ENCODE measurements at places on chromosomes 13 and 19. TPM values are rescaled to one million over a fixed set of nuclear protein-coding genes. Genes with fewer than 3 reads are reported as not detected.

Gene JAK3
- 1.7 TPM for polyA plus RNA-seq

DNA sequence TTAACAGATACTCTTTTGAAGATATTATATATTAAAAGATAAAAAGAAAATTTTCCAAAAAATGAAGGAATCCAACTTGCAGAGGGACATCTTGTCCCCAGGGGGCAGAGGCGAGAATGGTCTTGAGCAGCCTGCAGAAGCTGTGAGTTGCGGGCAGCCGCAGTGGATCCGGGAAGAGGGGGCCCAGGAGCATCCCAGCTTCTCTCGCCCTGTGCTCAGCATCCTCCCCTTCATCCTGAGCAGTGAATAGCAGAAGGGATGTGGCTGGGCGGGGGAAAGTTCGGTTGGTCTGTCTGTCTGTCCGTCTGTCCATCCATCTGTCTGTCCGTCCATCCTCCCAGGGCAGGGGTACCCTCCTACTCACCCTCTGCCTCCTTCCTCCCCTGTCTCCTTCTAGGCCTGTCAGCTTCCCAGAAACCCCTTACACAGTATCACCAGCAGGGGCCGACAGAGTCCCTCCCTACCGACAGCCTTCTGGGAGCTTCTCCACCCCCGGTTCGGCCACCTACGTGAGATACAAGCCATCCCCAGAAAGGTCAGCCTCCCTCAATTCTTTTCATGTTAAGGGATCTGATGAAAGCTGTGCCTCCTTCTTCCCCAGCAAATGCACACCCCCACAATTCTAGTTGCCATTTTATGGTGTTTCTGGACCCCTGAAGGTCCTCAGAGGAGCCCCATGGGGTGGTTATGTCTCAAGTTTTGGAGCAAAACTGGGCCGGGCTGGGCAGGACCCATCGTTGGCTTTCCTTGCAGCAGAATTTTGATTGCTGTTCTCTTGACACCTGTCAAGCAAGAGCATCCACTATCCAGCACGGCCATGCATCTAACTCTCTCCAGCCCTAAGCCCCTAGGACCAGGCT lies 81.6 kb downstream of the DPF1 start:
- DNase-seq, result peak; percentile 62
- H3K4me1 ChIP-seq, result no peaks in the 10 kb centered on the region
- H3K36me3 ChIP-seq, result peaks cover 1% of the 10 kb centered on the region
- H3K27me3 ChIP-seq, result no peaks in the 10 kb centered on the region
- H3K4me3 ChIP-seq, result no peak overlapping the region
- H3K27ac ChIP-seq, result no peak overlapping the region

Gene SOX1
- not detected for polyA plus RNA-seq

Gene ERICH4
- polyA plus RNA-seq, result not detected

Gene ZNF766
- 3.5 TPM for polyA plus RNA-seq

DNA sequence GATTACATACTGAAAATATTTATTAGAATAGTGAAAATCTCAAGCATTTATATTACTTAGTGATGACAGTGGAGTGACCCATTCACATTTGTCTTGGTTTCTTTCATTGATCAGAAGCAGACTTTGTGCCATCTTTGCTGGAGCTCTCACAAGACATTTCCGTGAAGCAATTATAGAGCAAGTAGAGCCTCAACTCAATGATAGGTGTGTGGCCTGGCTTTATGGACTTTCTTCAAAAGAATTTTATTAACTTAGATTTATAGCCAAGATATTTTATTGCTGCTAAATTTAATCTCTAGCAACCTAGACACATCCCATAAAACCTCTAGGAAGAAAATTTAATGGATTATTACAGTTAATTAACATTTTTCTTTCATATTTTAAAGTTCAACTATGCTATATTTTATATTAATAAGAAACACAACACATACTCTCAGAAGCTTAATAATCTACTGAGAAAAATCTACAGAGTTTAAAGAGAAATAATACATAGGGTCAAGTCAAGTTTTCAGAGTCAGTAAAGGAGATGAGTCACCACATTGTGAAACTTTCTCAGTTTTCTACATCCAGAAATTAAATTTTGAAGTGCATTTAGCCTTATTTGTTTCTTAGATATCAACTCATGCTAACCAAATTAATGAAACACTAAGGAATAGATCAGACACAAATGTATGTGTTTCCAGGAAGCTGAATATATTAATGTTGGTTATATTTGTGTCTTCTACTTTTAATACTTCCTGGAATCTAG lies 160.5 kb downstream of the LACC1 start:
- H3K4me1 ChIP-seq, result no peaks in the 10 kb centered on the region
- no peak overlapping the region for H3K4me3 ChIP-seq
- no peak overlapping the region for H3K27ac ChIP-seq
- H3K36me3 ChIP-seq, result no peaks in the 10 kb centered on the region

- no peak overlapping the region for H3K4me3 ChIP-seq
- no peak for DNase-seq
- no peaks in the 10 kb centered on the region for H3K36me3 ChIP-seq
- H3K27ac ChIP-seq, result no peak overlapping the region
- H3K4me1 ChIP-seq, result no peaks in the 10 kb centered on the region
Measured at GRCh38 chr13:89900104-89900765, 1447.3 kb upstream of the MIR17HG start.

DNA sequence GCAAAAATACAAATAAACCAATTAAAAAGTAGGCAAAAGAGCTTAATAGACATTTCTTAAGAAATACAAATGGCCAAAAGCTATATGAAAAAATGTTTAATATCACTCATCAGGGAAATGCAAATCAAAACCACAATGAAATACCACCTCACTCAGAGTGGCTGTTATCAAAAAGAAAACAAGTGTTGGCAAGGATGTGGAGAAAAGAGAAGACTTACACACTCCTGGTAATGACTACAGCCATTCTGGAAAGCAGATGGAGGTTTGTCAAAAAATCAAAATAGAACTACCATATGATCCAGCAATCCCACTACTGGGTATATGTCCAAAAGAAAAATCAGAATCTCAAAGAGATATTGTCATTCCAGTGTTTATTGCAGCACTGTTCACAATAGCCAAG lies 223.5 kb upstream of the SLC10A2 start:
- H3K27me3 ChIP-seq, result no peaks in the 10 kb centered on the region
- no peak overlapping the region for H3K4me3 ChIP-seq
- no peak for DNase-seq
- H3K27ac ChIP-seq, result no peak overlapping the region
- H3K36me3 ChIP-seq, result no peaks in the 10 kb centered on the region

DNA sequence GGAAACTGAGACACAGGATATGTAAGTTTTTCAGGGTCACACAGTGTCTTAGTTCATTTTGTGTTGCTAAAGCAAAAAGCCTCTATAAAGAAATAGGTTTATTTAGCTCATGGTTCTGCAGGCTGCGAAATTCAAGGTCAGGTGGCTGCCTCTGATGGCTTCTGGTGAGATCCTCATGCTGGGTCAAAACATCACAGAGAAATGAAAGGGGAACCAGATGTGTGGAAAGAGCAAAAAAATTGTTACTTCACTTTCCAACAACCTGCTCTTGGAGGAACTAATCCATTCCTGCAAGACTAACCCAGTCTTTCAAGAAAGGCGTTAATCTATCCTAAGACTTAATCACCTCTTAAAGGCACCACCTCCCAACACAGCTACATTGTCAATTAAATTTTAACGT lies 64.2 kb upstream of the UBL3 start:
- peaks cover 3% of the 10 kb centered on the region for H3K4me1 ChIP-seq
- H3K36me3 ChIP-seq, result no peaks in the 10 kb centered on the region
- H3K27ac ChIP-seq, result no peak overlapping the region
- no peaks in the 10 kb centered on the region for H3K27me3 ChIP-seq

GRCh38 chr19:47581605-47582319 lies 8.8 kb upstream of the ZNF541 start:
- no peaks in the 10 kb centered on the region for H3K36me3 ChIP-seq
- H3K4me1 ChIP-seq, result no peaks in the 10 kb centered on the region
- no peak overlapping the region for H3K4me3 ChIP-seq
- H3K27me3 ChIP-seq, result no peaks in the 10 kb centered on the region
- no peak for DNase-seq
- H3K27ac ChIP-seq, result no peak overlapping the region

DNA sequence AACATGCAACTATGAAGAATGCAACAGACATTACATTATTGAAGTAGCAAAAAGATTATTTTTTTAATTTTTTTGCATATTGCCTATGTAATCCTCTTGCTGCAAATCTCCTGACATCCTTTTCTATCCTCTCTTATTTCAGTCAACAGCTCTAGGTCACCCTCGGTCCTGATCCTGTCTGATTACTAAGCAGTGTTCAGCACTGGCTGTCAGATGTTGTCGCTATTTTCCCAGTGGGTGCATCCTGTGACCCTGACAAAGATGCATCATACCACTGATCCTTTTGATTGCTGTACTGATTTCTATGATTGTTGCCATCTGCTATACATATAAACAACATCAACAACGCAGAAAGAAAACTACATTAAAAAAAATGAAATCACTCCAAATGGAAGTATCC lies 443.7 kb upstream of the PRR20A start:
- no peak overlapping the region for H3K4me3 ChIP-seq
- H3K36me3 ChIP-seq, result no peaks in the 10 kb centered on the region
- no peaks in the 10 kb centered on the region for H3K4me1 ChIP-seq
- no peaks in the 10 kb centered on the region for H3K27me3 ChIP-seq
- no peak overlapping the region for H3K27ac ChIP-seq

GRCh38 chr19:383040-383439 lies 25.9 kb downstream of the C2CD4C start:
- no peak for DNase-seq
- H3K36me3 ChIP-seq, result no peaks in the 10 kb centered on the region
- peaks cover 6% of the 10 kb centered on the region for H3K27me3 ChIP-seq

Gene DIRAS1
- not detected for polyA plus RNA-seq

Gene TMEM145
- not detected for polyA plus RNA-seq

Gene PSG6
- polyA plus RNA-seq, result not detected

Gene TM9SF2
- polyA plus RNA-seq, result 92.9 TPM

- H3K36me3 ChIP-seq, result no peaks in the 10 kb centered on the region
- H3K4me1 ChIP-seq, result no peaks in the 10 kb centered on the region
- no peak for DNase-seq
- no peak overlapping the region for H3K4me3 ChIP-seq
- no peak overlapping the region for H3K27ac ChIP-seq
Measured at GRCh38 chr13:45055198-45055901, 65.0 kb upstream of the GTF2F2 start.

Gene ZNF835
- 0.35 TPM for polyA plus RNA-seq

Gene PRR36
- polyA plus RNA-seq, result 0.03 TPM

Gene NCAN
- polyA plus RNA-seq, result 0.06 TPM

- DNase-seq, result no peak
- no peak overlapping the region for H3K4me3 ChIP-seq
- no peak overlapping the region for H3K27ac ChIP-seq
- peaks cover 10% of the 10 kb centered on the region for H3K4me1 ChIP-seq
- H3K36me3 ChIP-seq, result no peaks in the 10 kb centered on the region
Measured at GRCh38 chr13:94706101-94706842, 6.1 kb downstream of the SOX21 start.

Gene ZNF568
- 1.4 TPM for polyA plus RNA-seq

GRCh38 chr19:56071151-56071550 lies 49.9 kb downstream of the ZNF787 start:
- peak overlapping the region; percentile 35 for H3K27ac ChIP-seq
- H3K36me3 ChIP-seq, result no peaks in the 10 kb centered on the region
- peaks cover 3% of the 10 kb centered on the region for H3K4me1 ChIP-seq

GRCh38 chr19:18230941-18231734 lies 4.9 kb upstream of the PDE4C start:
- H3K36me3 ChIP-seq, result no peaks in the 10 kb centered on the region
- no peak overlapping the region for H3K4me3 ChIP-seq
- no peaks in the 10 kb centered on the region for H3K27me3 ChIP-seq

Gene IZUMO4
- 1.4 TPM for polyA plus RNA-seq

- no peak for DNase-seq
- H3K27me3 ChIP-seq, result peaks cover 2% of the 10 kb centered on the region
- H3K27ac ChIP-seq, result no peak overlapping the region
- H3K4me3 ChIP-seq, result no peak overlapping the region
Measured at GRCh38 chr13:96082640-96083039, 7.3 kb upstream of the HS6ST3 start.

GRCh38 chr13:112619730-112620631 lies 32.0 kb upstream of the TUBGCP3 start:
- H3K36me3 ChIP-seq, result no peaks in the 10 kb centered on the region
- no peak for DNase-seq
- peaks cover 5% of the 10 kb centered on the region for H3K4me1 ChIP-seq
- H3K4me3 ChIP-seq, result no peak overlapping the region
- no peaks in the 10 kb centered on the region for H3K27me3 ChIP-seq

Gene MAST3
- polyA plus RNA-seq, result 4.7 TPM

GRCh38 chr19:50178859-50179537 lies 15.9 kb upstream of the IZUMO2 start:
- DNase-seq, result no peak
- H3K27ac ChIP-seq, result no peak overlapping the region
- H3K4me1 ChIP-seq, result no peaks in the 10 kb centered on the region
- no peaks in the 10 kb centered on the region for H3K27me3 ChIP-seq
- no peak overlapping the region for H3K4me3 ChIP-seq
- H3K36me3 ChIP-seq, result no peaks in the 10 kb centered on the region

DNA sequence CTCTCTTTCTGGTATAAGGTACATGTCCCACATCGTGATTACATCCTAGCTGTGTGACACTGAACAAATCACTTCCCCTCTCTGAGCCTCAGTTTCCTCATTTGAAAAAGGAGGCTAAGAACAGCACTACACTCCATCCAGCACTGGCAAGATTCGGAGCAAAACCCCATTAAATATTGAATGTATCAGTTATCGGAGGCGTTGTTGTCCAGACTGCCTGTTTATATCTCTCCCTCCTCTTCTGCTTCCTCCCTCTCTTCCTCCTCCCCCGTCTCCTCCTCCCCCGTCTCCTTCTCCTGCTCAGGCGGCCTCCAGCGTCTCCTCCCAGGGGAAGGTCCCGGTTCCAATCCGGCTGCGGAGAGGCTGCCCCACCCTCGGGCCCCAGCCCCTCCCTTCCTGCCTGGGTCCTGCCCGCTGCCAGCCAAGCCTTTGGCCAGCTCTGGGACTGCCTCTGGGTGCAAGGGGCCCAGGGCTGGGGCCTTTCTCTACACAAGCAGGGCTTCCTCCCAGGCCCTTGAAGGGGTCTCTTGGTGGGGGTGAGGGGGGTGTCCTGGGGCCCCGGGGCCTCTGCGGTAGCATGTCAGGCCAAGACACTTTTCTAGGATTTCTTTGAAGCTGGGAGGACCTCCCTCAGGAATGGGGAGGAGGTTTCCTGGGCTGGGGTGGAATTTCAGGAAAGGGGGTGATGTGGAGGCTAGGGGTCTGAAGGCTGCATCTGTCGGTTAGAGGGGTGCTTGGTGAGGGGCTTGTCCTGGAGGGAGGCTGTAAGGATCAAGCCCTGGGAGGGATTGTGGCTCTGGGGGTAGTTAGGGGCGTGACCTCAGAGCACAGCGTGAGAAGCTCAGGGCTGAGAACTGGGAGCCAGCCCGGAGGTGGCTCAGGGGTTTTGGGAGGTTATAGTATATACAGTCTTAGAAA lies 1.9 kb downstream of the RRAS start:
- no peak for DNase-seq
- H3K36me3 ChIP-seq, result no peaks in the 10 kb centered on the region
- peaks cover 6% of the 10 kb centered on the region for H3K4me1 ChIP-seq
- no peaks in the 10 kb centered on the region for H3K27me3 ChIP-seq
